ENCODE measurements at places on chromosomes 3 and 15.

GRCh38 chr3:151476344-151477018 lies 15.6 kb upstream of the IGSF10 start:
- DNase-seq, result no peak

- peak; percentile 43 for DNase-seq
Observed at GRCh38 chr3:23944007-23944783, 891 bp upstream of the NR1D2 start.

GRCh38 chr3:183033746-183034145 lies 53.4 kb upstream of the DCUN1D1 start:
- no peak for DNase-seq

DNA sequence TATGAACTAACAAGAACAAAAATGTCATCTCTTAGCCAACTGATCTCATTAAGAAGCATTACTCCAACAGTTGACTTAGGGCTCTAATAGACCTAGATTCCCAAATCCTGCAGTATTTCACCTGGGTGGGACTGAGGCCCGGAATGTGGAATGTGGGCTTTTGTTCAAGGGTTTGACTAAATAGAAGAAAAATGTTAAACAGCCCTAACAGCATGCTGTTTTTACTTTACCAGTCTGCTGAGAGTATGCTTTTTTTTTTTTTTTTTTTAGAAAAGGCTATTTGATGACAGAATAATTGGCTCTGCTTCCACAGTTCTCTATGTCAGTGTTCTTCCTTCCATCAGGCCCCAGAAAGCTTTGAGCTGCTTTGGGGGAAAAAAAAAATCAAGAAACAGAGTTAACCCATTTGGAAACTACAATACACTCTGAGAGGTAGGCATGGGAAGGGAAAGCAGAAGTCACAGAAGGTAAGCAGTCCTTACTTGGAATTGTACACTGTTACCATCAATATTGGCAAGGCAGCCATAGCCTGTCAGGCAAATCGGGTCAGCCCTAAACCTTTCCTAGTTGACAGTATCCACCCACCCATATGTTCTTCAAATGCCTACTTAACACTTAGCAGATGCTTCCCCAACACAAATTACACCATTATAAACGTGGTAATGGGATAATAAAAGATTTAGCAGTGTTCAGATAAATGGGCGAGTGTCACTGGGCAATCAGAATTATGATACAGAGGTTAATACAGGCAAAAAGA lies 224.2 kb downstream of the CNTN3 start:
- DNase-seq, result peak; percentile 32

- no peak for DNase-seq
Observed at GRCh38 chr3:189324538-189325138, 152.9 kb downstream of the TPRG1 start.
